Upper lobe of left lung (tissue), 6 donors: ENCODE measurements at places on chromosomes 3 and 15. TPM values are rescaled to one million over a fixed set of nuclear protein-coding genes. Genes with fewer than 3 reads are reported as not detected.

The TTBK2 gene
- total RNA-seq: 12.7 TPM

DNA sequence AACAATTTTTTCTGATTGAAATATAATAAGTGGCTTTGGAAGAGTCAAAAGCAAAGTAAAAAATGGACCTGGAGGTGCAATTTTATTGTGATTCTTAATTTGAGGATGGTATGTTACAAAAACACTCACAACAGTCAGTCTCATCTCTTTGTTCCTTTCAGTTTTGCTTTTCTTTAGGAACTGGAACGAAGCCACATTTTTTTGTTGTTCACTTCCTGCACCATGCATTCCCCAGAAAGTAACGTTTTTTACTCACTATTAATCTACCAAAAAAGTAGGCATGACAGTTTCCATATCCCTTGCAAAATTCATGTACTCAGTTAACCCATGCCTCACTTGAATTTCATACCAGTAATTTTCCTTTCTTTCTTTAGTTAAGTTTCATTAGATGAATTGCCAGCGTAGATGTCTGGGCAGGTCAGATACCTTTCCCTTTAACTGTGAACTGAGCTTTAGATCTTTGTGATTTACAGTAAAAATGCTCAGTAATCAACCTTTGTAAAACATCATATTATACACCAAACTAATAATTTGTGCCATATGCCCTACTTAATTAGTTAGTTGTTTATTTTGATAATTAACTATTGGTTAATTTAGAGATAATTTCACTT is 384.3 kb downstream of the ROBO1 start:
- no peak for DNase-seq

GRCh38 chr3:49104052-49104426 is 518 bp downstream of the QARS1 start:
- DNase-seq: no peak

GRCh38 chr15:66102563-66103292 is 150.8 kb downstream of the MEGF11 start:
- DNase-seq: no peak

The FES gene
- total RNA-seq: 144 TPM
